Activated CD4-positive, alpha-beta T cell treated with anti-CD3 and anti-CD28 coated beads, Interleukin-2, amount 50 U/mL, for 48 hours (primary cell): ENCODE measurements at places on chromosomes 7 and 10.

DNA sequence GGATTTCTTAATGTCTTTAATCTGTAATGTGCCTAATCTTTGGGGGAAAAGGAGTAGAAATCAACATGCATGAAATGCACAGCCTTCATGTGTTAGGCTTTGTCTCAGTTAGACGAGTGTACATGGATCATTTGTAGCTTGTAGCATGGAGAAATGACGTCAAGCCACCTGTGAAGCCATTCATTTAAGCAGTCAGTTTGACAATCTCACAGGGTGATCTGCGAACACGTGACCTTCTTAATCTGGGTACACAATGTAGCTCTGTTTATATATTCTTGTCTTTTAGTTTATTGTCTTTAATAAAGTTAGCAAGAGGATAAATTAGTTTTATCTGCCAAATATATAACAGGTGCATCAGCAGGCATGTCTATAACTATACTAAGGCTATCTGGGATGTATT, 351.9 kb upstream of the LRGUK start:
- DNase-seq = no peak

- DNase-seq = no peak
Measured at GRCh38 chr10:99057936-99058690, 177.5 kb downstream of the HPSE2 start.

DNA sequence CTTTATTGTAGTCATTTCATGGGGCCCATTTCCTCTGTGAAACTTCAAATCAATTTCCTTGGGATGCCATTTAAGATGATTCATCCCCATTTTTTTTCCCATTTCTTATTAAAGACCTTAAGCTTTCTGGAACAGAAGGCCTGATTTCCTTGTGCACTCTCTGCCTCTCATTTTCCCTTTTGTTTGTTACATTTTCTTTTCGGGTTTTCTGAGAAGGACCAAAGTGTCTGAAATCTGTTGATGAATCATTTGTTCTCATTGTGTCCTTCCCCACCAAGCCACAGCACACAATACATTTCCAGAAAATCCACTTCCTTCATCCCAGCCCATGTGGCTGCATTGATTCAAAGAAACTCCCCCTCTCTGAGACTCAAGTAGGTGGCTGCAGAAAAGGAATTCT, 372.4 kb downstream of the SFMBT2 start:
- no peak for DNase-seq

DNA sequence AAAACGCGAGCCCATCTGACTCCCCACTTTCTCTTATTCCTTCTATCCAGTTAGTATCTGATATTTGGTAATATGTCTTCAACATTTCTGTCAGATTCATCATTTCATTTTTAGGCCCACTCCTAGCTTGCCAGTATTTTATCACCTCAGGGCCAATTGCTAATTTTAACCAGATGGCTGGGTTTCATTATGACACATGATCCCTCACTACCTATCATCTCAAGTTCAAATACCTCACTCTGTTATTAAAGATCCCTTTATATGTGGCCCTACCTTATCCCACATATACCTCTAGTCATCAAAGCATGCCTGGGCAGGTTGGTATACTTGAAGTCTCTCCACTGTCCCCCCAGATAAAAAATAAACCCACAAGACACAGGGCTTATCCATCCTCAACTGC, 104.9 kb downstream of the RNLS start:
- no peak for DNase-seq

DNA sequence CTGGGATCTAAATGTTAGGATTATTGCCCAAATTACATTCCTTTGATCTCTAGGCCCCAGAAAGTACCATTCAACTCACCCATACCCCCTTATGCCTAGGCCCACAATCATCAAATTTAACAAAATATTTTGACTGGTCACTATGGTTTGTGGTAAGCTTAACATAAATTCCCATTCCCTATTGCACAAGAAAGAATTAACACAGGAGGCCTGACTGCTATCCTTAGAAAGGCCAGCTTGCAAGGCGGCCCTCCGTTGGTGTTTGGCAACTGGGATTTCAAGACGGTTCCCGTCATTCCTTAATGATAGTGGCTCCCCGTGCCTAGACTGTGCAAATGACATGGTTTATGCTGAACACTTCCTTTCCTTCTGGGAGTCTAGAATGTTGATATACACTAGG, 29.6 kb downstream of the ARHGAP21 start:
- no peak for DNase-seq

GRCh38 chr7:80385508-80385907, 126.4 kb downstream of the GNAT3 start:
- DNase-seq = no peak

- no peak for DNase-seq
Measured at GRCh38 chr7:101691822-101692384, 62.8 kb upstream of the MYL10 start.

- DNase-seq = no peak
Measured at GRCh38 chr10:93437086-93437945, 44.8 kb downstream of the MYOF start.

GRCh38 chr7:33354201-33354600, 224.8 kb downstream of the BBS9 start:
- no peak for DNase-seq

DNA sequence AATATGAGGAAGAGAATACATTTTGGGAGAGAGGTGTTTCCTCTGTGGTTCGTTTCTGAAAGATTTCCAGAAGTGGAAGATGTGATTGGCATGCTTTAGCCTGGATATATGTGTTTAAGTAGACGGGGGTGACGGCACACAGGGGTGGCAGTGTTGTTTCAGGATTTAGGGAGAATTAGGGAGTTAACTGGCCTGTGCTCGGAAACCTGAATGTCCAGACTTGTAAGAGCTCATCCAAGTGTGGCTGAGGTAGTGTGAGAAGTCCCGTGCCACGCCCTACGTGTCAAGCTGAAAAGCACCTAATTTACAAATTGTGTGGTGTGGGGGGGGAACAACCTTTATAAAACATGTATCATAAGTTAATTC, 1.1 kb downstream of the RALA start:
- DNase-seq = peak; percentile 26

GRCh38 chr7:70063927-70064326, 465.7 kb downstream of the AUTS2 start:
- DNase-seq = no peak

DNA sequence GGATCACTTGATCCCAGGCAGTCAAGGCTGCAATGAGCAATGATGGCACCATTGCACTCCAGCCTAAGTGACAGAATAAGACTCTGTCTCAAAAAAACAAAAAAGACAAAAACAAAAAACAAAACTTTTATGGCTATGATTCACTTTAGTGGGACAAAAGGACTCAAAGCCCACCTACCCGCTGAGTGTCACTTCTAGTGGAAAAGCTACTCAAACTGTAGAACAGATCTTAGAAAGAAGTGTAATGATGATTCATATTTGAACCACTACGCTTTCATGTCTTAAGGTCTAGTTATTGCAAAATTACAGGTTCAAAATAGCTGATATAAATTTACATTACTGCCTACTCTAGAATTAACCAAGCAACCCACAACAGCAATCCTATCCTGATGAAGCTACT, 47.1 kb upstream of the OTUD1 start:
- peak; percentile 27 for DNase-seq

- no peak for DNase-seq
Measured at GRCh38 chr7:149779502-149779805, 6.1 kb upstream of the ZNF467 start.

GRCh38 chr7:1693419-1693990, 23.4 kb downstream of the ELFN1 start:
- DNase-seq = no peak

- no peak for DNase-seq
Measured at GRCh38 chr7:26992670-26993069, 103.1 kb downstream of the HOXA1 start.

DNA sequence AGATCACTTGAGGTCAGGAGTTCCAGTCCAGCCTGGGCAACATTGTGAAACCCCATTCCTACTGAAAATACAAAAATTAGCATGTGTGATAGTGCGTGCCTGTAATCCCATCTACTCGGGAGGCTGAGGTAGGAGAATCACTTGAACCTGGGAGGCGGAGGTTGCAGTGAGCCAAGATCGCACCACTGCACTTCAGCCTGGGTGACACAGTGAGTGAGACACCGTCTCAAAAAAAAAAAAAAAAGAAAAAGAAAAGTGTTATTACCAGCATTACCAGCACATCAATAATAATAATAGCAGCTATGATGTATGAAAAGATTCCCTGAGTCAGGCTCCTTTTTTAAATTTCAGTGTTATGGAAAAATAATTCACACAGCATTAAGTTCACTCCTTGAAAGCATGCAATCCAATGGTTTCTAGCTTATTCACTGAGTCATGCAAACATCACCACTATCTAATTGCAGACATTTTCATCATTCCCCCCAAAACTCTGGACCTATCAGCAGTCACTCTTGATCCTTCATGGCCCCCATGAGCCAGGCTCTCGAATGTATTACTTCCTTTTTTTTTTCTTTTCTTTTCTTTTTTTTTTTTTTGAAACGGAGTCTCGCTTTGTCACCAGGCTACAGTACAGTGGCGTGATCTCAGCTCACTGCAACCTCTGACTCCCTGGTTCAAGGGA, 228.4 kb downstream of the FANK1 start:
- no peak for DNase-seq

DNA sequence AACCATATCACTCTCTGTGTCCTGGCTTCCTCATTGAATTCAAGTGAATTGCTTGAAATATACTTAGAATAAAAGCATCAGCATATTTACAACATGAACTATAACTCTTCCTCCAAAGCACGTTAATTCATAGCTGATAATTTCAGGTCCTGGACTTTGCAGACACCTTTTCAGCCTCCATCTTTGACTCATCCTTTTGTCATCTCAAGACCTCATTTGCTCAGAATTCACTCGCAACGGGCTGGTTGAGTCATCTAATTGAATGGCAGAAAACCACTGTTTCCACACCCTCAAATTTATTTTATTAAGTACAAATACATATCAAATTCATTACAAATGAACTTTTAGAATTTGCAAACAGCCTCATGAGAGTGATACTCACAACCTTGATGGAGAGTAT, 545.7 kb downstream of the GATA3 start:
- no peak for DNase-seq

DNA sequence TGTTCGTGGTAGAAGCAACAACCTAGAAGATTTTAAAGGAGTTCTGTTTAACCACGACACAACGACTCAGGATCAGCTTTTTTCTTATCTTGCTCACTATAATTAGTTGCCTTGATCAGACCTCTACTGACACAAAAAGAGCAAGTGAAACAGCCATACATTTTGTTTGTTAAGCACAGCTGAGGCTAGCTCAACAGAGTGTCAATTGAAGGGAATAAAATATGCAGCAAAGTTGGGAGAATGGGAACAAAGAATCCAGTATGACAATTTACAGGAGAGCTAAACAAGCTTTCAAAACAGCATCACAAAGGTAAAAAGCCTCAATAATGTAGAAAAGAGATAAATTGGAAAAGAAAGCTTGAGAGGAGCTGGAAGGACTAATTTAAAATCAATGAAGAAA, 40.5 kb upstream of the HERPUD2 start:
- no peak for DNase-seq

- DNase-seq = no peak
Measured at GRCh38 chr7:28575241-28575643, 162.9 kb downstream of the CREB5 start.

DNA sequence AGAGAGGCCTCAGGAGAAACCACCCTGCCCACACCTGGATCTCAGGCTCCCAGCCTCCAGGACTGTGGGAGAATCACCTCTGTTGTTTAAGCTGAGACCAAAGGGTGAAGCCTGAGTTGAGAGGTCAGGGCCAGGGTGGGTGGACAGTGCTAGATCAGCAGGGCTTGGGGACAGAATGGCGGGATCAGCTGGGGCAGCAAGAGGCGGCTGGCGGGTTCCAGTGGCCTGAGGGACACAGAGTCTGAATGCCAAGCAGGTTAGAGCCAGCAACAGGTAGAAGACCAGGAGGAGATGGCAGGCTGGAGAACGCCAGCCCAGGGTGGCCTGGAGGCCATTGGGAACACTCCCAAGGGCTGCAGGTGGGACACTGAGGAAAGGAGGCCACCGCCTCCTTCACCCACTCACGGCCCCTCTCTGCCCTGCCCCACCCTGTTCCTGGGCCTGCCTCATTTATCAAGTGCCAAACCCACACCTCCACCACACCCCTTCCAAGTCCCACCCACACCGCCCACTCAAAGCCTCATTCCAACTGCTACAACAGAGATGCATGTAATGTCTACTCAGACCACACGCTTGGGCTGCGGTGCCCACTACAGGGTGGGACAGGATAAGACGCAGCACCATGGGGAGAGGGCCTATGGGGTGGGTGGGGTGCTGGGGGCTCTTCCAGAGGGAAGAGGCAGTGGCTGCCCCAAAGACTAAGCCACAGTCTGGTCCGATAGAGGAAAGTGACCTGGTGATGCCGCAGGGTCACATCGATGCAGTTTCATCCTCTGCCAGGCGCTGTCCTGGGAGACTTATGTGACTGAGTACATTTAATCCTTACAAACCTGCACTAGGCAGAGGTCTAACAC, 173.9 kb downstream of the TNS3 start:
- no peak for DNase-seq
